ENCODE measurements at places on chromosomes 5 and 9. TPM values are rescaled to one million over a fixed set of nuclear protein-coding genes. Genes with fewer than 3 reads are reported as not detected.

Gene HSD17B3
- total RNA-seq = 1.6 TPM

Gene TMEM174
- total RNA-seq = not detected

Gene KCNV2
- total RNA-seq = not detected

Gene IGIP
- total RNA-seq = 14.1 TPM

Gene SNX24
- total RNA-seq = 32.2 TPM

Gene FBXO10
- total RNA-seq = 12.4 TPM

Gene FAXDC2
- 64.2 TPM for total RNA-seq

Measured in Peyer's patch (tissue), 4 donors.